ENCODE measurements at places on chromosomes 5 and 9.

GRCh38 chr9:89940625-89941024, 335.8 kb downstream of the GADD45G start:
- DNase-seq = no peak

GRCh38 chr5:72658761-72659540, 151.7 kb upstream of the ZNF366 start:
- DNase-seq = no peak

- no peak for DNase-seq
These were observed 40.7 kb downstream of the UGCG start for GRCh38 chr9:111937301-111937700.

- no peak for DNase-seq
These were observed 33.5 kb downstream of the SHC3 start for GRCh38 chr9:89145097-89145496.

- DNase-seq = peak; percentile 18
These were observed 43.8 kb downstream of the WDR36 start for GRCh38 chr5:111135946-111136345.

GRCh38 chr5:61755726-61756222, 423.7 kb downstream of the ZSWIM6 start:
- DNase-seq = no peak

DNA sequence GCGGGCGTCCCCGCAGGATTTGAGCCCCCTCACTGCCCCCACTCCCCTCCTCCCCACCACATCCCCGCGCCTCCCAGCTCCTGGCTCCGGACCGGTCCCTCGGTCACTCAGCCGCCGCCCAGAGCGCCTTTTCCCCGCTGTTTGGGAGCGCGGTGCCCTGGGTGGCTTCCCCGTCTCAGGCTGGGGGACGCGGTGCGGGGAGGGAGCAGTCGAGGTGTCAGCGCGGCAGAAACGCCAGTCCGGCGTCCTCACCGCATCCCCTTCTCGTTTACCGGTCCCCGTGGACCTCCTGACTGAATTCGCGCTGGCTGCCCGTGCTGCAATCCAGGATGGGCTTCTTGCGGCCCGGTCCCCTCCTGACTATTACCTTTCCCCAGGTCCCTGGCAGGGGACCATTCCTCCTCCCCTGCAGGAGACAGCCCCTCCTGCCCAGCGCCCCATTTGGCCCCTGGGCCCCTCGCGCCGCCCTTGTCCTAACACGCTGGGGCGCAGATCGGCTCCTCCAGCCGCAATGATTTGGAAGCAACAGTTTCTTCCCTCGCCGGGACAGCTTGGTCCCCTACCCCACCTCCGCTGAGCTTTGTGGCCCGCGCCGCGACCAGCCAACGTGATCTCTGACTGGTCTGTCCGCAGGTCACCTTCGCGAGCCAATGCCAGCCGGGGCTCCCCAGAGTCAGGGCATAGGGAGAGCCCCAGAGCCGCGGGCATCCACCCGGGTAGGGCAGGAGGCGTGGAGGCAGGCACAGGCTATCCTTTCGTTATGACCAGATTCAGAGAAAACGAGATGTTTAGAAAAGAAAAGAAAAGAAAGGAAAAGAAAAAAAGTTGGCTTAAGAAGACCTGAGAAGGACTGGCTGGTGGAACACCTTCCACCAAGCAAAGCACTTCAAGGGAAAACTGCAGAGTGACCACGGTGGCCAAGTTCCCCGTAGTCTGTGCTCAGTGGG, 1.2 kb downstream of the ANKRD33B start:
- no peak for DNase-seq

GRCh38 chr9:133003671-133004090, 25.2 kb downstream of the GFI1B start:
- DNase-seq = no peak

DNA sequence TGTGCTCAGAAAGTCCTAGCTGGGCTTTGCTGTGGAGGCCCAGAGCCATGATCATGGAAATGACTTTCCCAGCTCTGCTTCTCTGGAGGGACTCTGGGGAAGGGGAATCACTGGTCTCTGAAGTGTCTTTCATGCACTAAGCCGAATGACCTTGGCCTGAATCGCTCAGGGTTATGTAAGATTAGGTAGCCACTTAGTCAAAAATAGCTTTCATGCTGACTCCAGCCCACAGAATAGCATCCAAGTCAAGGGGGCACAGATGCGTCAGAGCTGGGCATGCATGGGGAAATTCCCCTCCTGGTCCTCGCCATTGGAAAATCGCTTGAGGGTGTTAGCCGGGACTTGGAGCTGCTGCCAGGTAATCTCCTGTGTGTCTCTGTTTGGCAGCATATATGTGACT, 36.1 kb upstream of the PPARGC1B start:
- no peak for DNase-seq

DNA sequence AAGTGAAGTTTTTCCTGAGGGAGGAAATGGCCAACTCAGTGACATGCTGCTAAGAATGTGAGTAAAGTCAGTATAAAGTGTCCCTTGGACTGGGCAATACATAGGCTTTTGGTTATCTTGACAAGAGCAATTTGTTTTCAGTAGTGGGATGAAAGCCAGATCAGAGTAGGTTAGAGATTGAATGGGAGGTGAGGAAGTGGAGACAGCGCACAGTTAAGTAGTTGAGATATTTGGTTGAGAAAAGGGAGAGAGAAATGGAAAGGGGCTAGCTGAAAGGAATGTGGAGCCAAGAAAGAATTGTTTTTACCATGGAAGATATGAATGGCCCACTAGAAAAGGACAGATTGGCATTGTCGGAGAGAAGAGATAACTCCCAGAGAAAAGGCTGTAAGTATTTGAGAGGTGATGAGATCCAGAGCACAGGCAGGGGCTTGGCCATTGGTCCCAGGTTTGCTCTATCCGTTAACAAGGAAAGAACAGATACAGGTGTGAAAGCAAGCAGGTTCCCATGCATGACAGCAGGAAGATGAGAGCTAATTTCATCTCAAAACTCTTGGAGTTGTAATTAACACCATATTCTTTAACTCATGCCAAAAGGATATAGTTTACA, 392.0 kb downstream of the NR2F1-AS1 start:
- no peak for DNase-seq

- no peak for DNase-seq
These were observed 320.3 kb downstream of the ACTL7B start for GRCh38 chr9:108535526-108535925.

- DNase-seq = no peak
These were observed 20.9 kb upstream of the MAN2A1 start for GRCh38 chr5:109668668-109669422.

- DNase-seq = no peak
These were observed 44.6 kb upstream of the ALDH1B1 start for GRCh38 chr9:38347946-38348345.

- DNase-seq = no peak
These were observed 12.0 kb downstream of the PBX3 start for GRCh38 chr9:125758986-125759763.

- DNase-seq = no peak
These were observed 72.4 kb downstream of the CTSL start for GRCh38 chr9:87798261-87798833.

- DNase-seq = no peak
These were observed 835 bp downstream of the SRA1 start for GRCh38 chr5:140556438-140556837.

GRCh38 chr5:72393052-72393451, 72.9 kb downstream of the PTCD2 start:
- no peak for DNase-seq

GRCh38 chr5:137439645-137440044, 59.5 kb downstream of the SPOCK1 start:
- no peak for DNase-seq

- no peak for DNase-seq
These were observed 53.7 kb upstream of the IRX4 start for GRCh38 chr5:1936413-1936812.

GRCh38 chr5:52693280-52693679, 94.4 kb upstream of the ITGA1 start:
- no peak for DNase-seq

GRCh38 chr9:82022121-82022520, 33.5 kb downstream of the SPATA31D1 start:
- no peak for DNase-seq

DNA sequence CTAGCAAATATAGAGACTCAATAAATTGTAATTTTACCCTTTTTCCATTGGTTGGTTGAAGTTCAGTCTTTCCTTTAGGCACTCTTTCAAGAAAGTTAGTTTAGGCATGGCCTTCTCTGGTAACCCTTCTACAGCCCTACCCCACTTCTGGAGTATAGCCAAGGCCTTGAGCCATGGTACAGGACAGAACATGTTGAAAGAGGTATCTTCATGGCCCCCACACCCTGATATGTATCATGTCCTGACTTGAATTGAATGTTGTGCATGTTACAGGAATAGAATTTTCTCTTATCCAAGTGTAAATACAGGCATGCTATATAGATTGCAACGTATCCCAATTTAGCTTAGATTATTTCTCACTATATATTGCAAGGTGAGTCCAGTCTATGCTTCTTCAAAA, 175.6 kb downstream of the CD180 start:
- no peak for DNase-seq

DNA sequence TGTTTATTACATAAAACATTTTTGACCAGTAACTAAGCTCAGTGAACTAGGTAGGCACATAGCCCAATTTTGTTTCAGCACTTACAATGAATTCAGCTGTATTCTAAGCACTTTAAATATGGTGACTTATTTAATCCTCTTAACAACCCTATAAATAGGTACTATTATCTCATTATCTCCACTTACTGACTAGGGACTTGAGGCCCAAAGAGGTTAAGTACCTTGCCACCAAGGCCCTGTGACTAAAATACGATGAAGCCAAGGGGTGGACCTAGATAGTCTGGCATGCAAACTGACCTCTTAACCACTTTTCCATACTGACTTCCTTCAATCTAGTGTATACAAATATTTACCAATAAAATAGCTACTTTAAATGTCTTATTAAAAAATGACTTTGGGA, 266.4 kb downstream of the ZNF608 start:
- no peak for DNase-seq

GRCh38 chr5:168961681-168962080, 339.3 kb downstream of the SLIT3 start:
- DNase-seq = no peak

- DNase-seq = no peak
These were observed 69.4 kb upstream of the FBXL17 start for GRCh38 chr5:108451269-108451668.

DNA sequence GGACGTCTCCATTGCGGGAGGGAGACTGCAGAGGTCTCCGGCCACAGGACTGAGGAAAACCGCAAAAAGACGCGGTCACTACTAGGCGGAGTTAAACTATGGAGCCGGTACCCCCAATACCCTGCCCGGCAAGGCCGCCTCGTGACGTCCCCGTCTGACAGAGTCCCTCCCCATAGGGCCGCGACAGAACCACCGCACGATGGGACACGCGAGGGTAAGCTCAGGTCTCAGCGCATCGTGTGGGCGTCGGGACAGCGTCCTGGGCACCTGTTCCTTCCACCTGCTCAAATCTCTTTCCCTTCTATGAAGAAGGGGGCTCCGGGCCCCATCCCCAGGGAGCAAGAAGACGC, 35.2 kb upstream of the GLDC start:
- no peak for DNase-seq

DNA sequence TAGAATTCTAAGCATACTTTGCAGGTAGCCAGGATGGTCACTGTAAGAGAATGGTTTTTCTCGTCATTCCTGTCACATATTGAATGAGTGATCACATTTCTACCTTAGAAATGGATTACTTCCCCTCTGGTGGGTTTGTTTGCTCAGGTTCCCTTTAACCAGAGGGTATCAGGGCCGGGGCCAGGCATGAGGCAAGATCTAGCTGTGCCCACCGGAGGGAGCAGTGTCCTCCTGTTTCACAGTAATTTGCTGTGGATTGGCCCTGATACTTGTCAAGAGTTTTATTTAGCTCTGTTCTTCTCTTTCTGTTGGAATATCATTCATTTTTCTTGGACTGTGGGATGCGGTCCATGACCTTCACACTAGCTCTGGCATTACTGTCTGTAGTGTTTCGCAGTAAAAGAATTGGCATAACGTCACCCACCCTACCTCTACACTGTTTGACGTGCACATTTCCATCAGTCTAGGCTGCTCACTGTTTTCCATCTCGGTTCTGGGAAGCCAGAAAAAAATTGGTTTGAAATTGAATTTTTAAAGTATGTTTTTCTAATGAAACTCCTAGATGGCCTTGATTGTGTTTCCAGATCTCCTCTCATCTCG, 42.4 kb upstream of the ZBED3 start:
- DNase-seq = no peak

- no peak for DNase-seq
These were observed 40.3 kb upstream of the GNE start for GRCh38 chr9:36298566-36298965.

DNA sequence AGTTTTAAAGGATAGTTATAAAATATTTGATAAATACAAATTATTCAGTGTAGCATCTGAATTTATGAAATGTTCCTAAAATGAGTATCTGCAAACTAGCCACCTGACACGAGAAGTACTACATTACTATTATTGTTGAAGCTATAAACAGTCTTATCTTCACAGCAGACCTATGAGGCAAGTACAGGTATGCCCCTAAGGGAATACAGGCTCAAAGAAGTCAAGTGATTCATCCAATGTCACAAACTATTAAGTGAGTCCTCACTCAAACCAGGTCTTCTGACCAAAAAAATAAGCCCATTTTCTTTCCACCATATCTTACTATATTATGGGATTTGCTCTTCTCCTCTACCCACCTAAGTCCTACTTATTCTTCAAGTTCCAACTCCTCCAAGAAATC, 28.7 kb downstream of the STRBP start:
- DNase-seq = no peak

GRCh38 chr9:4970970-4971641, 14.0 kb upstream of the JAK2 start:
- DNase-seq = no peak

DNA sequence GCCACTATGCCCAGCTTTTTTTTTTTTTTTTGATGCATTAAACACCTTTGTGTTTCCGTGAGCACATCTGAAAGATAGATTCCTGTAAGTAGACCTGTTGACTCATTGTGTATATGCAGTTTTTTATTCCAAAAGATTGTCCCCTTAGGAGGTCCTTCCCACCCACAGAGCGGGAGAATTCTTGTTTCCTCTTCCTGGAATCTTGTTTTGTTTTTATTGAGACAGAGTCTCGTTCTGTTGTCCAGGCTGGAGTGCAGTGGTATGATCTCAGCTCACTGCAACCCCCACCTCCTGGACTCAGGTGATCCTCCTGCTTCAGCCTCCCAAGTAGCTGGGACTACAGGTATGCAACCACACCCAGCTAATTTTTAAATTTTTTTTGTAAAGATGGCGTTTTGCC, 7.6 kb downstream of the PTPA start:
- no peak for DNase-seq

Measured in GOT3 (cell line).